SJSA1 (cell line): ENCODE measurements at places on chromosomes 2 and 18.

DNA sequence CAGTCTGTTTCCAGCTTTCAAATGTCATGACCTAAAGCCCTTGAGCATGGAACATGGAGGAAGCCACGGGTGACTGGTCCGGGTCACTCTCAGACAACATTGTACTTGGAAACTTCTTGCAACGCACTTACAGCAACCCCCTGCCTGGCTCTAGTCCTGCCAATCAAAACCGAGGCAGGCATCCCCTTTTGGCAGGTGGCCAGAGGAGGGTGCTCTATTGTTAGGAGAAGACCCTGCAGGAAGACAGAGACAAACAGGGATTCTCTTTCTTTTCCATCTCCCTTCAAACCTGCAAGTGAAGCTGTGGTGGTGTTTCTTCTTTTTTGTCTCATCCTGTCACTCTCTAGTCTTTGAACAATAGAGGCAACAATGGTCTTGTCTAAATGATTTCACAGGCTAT lies 667.2 kb downstream of the ZEB2 start:
- no peak for DNase-seq

DNA sequence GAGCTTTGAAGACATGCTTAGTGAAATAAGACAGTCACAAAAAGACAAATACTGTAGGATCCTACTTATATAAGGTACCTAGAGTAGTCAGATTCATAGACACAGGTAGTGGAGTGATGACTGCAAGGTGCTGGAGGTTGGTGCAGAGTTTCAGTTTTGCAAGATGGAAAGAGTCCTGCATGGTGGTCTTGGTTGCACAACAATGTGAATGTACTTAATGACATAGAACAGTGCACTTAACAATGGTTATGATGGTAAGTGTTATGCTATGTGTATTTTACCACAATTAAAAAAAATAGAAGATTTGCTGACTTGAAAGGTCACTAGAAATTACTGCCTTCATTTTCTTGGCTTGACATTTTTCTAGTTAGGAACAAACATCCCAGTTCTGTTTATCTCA lies 9.5 kb downstream of the CERS6 start:
- no peak for DNase-seq

- no peak for DNase-seq
These were observed 124.5 kb downstream of the DCDC2C start for GRCh38 chr2:3827673-3828575.

DNA sequence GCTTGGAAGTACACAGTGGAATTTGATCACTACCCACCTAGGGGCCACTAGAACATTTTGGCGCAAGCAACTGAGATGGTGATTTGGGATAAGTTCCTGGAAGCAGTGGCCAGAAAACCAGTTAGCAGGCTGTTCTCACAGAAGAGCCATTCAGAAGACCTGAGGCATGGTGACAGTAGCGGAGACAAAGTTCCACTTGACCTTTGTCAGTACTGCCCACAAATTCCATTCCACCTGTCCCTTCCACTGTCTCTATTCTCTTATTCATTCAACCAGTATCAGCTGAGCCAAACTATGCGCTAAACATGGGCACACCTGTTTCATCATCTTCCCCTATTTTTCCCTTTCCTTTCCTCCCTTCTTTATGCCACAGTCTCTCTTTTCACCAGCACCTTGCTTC lies 59.2 kb upstream of the PPP1CB start:
- no peak for DNase-seq

- no peak for DNase-seq
These were observed 352.4 kb downstream of the LRP1B start for GRCh38 chr2:141778315-141778835.

GRCh38 chr2:3173031-3173430 lies 204.6 kb downstream of the EIPR1 start:
- no peak for DNase-seq

GRCh38 chr2:112255875-112256274 lies 1.0 kb upstream of the ZC3H8 start:
- no peak for DNase-seq

DNA sequence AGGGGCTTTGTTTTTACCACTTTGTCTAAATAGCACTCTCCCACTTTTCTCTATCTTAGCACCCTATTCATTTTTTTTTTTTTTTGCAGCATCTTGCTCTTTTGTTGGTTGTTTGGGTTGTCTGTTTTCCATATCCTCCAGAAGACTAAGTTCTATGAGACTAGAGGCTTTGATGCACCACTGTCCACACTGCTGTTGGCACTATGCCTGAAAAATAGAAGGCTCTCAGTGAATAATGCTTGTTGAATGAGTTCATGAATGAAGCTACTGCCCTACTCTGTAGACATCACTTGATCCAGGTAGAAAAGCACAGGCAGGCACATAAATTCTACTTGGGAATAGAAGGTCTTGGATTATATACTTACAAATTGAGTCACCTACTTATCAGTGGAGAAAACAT lies 7.3 kb downstream of the IL1A start:
- DNase-seq: no peak

GRCh38 chr2:52390651-52391050 lies 1358.7 kb upstream of the NRXN1 start:
- DNase-seq: no peak

- DNase-seq: no peak
These were observed 6.8 kb downstream of the COPS9 start for GRCh38 chr2:240129311-240129710.

DNA sequence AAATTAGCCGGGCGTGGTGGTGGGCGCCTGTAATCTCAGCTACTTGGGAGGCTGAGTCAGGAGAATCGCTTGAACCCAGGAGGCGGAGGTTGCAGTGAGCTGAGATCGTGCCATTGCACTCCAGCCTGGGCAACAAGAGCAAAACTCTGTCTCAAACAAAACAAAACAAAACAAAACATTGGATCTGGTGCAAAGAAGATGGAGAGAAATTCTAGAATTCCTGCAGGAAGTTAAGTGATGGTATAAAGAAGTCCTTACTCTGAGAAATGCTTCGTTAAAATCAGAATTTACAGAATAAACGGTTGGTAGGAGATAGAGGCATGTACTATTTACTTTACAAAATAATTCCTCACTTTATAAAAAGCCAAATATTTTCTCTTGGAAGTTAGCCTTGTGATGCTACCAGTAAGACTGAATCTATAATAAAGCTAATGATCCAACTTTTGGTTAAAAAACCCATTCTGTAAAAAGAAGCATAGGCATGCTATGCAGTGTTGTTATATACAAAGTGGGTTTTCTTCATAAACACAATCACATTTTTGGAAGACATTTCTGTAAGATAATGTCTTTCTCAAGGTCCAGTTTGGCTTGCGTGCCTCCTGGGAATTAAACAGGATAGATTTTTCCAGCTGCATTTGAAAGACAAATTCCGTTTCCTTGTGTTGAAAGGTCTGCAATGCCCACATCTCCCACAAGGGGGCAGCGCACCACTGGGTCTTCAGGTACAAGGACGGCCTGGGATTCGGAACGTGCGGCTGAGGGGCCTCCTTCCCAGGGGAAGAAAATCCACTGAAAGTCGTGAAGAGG lies 35.6 kb upstream of the PNO1 start:
- peak; percentile 86 for DNase-seq

DNA sequence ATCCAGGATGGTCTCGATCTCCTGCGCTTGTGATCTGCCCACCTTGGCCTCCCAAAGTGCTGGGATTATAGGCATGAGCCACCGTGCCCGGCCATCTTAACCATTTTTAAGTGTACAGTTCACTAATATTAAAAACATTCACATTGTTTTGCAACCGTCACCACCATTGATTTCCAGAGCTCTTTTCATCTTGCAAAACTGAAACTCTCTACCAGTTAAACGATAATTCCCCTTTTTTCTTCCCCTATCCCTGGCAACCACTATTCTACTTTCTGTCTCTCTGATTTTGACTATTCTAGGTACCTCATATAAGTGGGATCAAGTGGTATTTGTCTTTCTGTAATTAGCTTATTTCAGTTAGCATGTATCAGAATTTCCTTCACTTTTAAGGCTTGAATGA lies 16.8 kb upstream of the NEUROD1 start:
- DNase-seq: no peak

DNA sequence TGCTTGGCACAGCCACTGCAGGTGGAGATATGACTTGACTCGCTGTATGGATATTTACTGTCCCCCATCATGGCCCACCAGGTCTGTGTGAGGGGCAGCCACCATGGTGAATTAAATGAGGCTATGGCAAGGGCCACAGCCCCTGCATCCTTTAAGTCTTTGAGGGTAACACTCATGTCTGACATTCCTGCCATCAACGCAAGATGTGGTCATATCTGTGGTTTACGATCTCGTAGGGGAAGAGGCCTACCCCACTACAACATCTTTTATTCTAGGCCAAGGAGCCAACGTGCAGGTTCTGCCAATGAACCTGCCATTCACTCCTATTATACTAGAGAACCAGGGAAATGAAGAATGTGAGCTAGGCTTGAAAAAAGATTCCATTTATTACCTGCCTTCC lies 381.6 kb upstream of the ID2 start:
- DNase-seq: no peak

- no peak for DNase-seq
These were observed 73.7 kb downstream of the GREB1L start for GRCh38 chr18:21315741-21316197.

DNA sequence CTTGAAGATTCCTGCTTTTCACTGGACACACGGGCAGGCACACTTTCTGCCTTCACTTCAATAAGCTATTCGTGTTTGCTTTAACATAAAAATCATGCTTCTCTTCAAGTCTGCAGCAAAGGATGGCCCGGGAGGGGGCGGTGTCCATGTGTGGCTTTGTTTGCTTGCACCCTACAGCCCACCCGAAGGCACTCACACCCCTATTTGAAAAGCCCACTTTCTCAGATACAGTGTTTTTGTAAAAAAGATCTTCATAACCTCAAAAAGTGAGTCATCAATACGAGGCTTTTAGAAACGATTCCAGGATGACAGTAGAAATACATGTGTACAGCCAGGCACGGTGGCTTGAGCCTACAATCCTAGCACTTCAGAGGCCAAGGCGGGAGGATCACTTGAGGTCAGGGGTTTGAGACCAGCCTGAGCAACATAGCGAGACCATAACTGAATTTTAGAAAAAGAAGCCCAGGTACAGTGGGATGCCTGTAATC lies 36.5 kb upstream of the HPCAL1 start:
- DNase-seq: peak; percentile 34

- DNase-seq: no peak
These were observed 21.9 kb upstream of the ALPI start for GRCh38 chr2:232434091-232434490.

DNA sequence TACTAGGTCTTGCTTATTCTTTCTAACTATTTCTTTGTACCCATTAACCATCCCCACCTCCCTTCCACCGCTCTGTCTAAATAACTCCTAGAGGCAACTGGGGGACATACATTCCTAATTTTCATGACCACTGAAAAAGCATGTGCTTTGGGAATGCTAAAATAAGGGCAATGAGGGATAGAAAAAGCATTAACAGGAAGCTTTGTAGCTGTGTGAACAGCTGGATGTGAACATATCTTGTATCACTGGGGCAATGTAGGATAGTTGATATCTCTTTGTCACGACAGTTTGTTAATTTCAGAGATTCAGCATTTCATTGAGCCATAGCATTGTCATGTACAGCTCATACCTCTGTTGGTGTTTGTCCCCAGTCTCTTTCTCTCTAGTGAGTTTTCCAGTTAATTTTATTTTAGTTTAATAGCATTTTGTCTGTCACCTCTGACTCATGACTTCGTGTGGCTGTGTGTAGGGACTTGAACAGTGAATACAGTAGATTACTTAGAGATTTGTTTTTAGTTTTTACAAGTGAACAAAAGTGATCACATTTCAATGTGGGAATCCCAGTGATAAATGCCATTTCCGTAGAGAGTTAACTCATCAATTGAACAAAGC lies 230.3 kb upstream of the NRP2 start:
- no peak for DNase-seq

GRCh38 chr2:151297882-151298281 lies 8.4 kb upstream of the NMI start:
- DNase-seq: no peak

DNA sequence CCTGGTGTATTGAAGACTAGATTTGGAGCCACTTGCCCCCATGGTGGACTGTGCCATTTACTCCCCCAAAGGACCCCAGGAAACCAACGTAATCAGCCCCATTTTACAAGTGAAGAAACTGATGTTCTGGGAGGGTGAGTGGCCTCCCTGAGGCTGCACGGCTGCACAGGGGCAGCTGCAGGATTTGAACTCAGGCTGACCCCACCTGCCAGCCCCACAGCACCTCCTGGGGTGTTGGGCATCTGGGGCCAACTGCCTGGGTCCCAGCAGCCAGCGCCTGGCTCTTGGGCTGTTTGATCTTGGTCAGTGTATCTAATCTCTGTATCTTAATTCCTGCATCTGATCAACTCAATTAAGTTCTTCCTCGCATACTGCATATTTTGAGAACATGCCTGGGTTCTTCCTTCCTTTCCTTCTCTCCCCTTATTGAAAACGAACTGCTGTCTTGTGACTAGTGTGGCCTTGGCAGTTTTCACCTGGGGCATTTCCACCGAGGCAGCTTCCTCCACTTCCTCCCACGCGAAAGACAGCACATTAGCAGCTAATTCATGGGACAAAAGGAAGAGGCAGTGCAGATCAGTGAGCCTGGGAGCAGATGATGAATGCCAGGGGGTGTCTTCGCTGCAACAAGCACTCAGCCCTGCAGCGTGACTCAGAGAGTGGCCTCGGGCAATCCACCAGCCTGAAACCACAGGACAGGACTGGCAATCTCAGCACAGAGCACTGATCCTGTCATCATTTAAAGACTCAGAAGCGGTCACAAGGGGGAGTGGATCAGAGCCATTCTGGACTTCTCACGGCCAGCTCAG lies 184.1 kb upstream of the RAB12 start:
- DNase-seq: peak; percentile 90

GRCh38 chr2:197628043-197628500 lies 47.3 kb downstream of the RFTN2 start:
- DNase-seq: no peak

GRCh38 chr2:46548103-46548486 lies 68.7 kb downstream of the TMEM247 start:
- DNase-seq: no peak

GRCh38 chr18:21933931-21934765 lies 193.6 kb downstream of the MIB1 start:
- no peak for DNase-seq

DNA sequence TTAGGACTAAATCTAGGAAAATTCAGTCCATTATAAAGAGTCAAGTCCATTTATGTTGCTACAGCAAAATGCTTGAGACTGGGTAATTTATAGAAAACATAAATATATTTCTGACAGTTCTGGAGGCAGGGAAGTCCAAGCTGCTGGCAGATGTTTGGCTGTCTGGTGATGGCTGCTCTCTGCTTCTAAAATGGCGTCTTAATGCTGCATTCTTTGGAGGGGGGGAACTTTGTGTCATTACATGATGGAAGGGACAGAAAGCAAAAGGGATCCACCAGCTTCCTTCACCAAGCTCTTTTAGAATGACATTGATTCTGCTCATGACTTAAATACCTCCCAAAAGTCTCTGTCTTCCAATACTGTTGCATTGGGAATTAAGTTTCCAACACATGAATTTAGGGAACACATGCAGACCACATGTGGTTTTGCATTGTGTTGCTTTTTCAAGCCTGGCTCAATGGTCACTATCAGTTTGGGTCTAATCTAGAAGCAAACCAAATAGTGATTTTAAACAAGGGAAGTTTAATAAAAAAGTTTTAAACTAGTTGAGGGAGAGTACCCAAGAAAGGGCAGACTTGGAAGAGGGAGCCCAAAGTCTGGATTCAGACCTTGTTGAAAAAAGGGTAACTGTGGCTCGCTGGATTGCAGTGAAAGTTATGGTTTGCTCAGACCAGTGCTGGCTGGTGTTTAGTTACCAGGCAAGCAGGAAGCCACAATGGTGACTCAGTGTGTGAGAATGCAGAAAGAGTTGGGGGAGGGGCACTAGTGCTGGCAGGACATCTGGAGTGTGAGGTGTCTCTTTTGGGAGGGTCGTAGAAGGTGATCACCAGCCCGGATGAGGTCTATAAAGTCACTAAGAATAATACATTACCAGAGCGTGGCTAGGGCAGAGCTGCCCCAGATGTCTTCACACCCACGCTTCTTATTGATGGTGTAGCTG lies 30.8 kb downstream of the C18orf54 start:
- DNase-seq: peak; percentile 90
